ENCODE measurements at places on chromosomes 7 and 10. TPM values are rescaled to one million over a fixed set of nuclear protein-coding genes. Genes with fewer than 3 reads are reported as not detected.

DNA sequence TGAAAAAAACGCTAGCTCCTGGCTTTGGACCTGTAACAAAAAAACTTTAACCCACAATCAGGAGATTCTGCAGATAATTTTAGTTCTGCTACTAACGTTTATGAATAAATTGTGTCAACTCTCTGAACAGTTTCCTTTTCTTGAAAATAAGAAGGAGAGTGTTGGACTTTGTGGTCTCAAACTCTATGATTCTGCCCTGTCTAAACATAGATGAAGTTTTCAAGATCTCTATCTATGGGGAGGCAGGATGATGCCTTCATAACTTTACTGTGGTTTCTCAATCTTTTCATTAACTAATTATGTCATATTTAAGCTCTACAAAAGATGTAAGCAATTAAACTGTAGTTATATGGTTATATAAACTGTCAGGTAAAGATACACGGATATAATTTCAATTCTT is 162.0 kb downstream of the REEP3 start:
- peaks cover 34% of the 10 kb centered on the region for H3K27me3 ChIP-seq
- peaks cover 3% of the 10 kb centered on the region for H3K36me3 ChIP-seq
- no peak overlapping the region for H3K4me3 ChIP-seq
- no peak overlapping the region for H3K27ac ChIP-seq
- peaks cover 13% of the 10 kb centered on the region for H3K4me1 ChIP-seq
- DNase-seq, result no peak

- no peak overlapping the region for H3K4me3 ChIP-seq
- H3K27me3 ChIP-seq, result no peaks in the 10 kb centered on the region
- DNase-seq, result no peak
- H3K4me1 ChIP-seq, result no peaks in the 10 kb centered on the region
- no peak overlapping the region for H3K27ac ChIP-seq
- no peaks in the 10 kb centered on the region for H3K36me3 ChIP-seq
Measured at GRCh38 chr7:122556219-122556618, 142.7 kb downstream of the RNF133 start.

Gene ERV3-1
- 14.6 TPM for total RNA-seq

Gene CCL24
- not detected for total RNA-seq

Gene PALS2
- total RNA-seq, result 26.9 TPM

- no peak for DNase-seq
- no peaks in the 10 kb centered on the region for H3K36me3 ChIP-seq
- no peak overlapping the region for H3K4me3 ChIP-seq
- peaks cover 1% of the 10 kb centered on the region for H3K27me3 ChIP-seq
Measured at GRCh38 chr10:86967481-86967941, 771 bp upstream of the ADIRF start.

Gene PRSS37
- total RNA-seq, result not detected

Gene MYL10
- total RNA-seq, result not detected

DNA sequence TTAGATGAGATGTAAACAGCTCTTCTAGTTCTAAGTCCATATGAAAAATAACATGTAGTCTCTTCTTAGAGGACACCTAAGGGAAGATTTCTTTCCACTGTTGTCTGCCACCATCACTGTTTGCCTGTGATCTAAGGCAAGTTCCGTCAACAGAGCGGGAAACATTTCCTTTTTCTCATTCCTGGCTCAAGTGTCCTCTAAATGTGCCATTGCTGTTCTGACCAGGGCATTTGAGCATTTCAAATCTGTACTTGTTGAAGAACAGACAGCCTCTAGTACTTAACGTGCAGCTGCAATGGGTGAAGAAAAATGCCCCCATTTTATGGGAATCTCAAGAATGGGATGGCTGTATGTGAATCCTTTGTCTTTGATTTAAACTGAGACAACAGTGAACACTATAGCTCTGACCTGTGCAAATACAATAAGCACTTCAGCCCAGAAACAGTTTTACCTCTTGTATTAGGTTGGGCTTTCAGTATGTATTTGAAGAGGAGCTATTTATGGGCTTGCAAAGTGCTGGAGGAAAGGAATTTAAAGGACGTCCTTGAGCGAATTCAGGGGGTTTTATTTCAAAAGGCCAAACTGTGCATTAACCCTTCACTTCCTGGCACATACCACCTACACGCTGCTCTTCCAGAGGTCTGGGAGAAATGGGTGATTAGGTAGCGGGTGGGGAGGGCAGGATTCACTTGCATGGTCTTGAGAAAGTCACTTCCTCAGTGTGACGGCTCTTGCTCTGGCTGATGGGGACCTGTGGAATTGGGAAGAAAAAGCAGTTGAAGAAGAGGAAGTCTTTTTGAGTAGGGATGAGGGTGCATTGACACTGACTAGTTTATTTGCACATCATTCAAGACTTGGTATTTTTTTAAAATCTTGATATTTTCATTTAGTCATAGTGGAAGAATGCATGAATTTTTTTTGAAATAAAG is 66.1 kb downstream of the THNSL1 start:
- peaks cover 10% of the 10 kb centered on the region for H3K27me3 ChIP-seq
- H3K4me3 ChIP-seq, result no peak overlapping the region
- H3K4me1 ChIP-seq, result no peaks in the 10 kb centered on the region
- no peak overlapping the region for H3K27ac ChIP-seq
- no peaks in the 10 kb centered on the region for H3K36me3 ChIP-seq

DNA sequence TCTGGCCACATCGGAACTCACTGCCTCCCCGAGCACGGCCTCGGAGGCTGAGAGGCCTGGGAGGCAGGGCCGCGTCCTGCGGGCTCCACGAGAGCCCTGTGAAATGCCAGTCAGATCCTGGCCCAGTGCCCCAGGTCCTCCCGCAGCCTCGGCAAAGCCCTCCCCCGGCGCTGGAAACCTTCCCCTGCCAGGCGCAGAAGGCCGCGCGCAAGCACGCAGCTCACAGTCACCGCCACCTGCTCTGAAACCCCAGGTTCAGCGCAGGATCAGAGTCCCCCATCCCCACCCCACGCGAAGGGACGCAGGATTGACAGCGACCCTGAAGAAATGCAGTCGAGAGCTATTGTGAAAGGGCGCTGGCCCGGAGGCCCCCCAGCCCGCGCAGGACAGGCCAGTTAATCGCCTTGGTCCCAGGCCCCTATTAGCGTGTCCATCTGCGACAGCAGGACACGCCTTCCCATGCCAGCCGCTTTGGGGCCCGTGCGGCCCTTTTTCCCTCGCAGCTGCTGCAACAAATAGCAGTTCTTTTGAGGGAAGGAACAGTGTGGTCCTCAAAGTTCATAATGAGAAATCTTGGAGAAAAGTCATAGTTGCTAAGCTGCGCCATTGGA is 13.5 kb upstream of the EGFR start:
- no peak overlapping the region for H3K4me3 ChIP-seq
- DNase-seq, result no peak
- H3K27me3 ChIP-seq, result peaks cover 24% of the 10 kb centered on the region
- H3K4me1 ChIP-seq, result no peaks in the 10 kb centered on the region

- H3K4me1 ChIP-seq, result no peaks in the 10 kb centered on the region
- no peaks in the 10 kb centered on the region for H3K36me3 ChIP-seq
Measured at GRCh38 chr7:122166740-122167139, 22.7 kb upstream of the AASS start.

GRCh38 chr7:134593530-134594392 is 44.9 kb downstream of the AKR1B15 start:
- H3K36me3 ChIP-seq, result no peaks in the 10 kb centered on the region
- no peak overlapping the region for H3K4me3 ChIP-seq
- no peak overlapping the region for H3K27ac ChIP-seq
- no peaks in the 10 kb centered on the region for H3K4me1 ChIP-seq
- no peak for DNase-seq

DNA sequence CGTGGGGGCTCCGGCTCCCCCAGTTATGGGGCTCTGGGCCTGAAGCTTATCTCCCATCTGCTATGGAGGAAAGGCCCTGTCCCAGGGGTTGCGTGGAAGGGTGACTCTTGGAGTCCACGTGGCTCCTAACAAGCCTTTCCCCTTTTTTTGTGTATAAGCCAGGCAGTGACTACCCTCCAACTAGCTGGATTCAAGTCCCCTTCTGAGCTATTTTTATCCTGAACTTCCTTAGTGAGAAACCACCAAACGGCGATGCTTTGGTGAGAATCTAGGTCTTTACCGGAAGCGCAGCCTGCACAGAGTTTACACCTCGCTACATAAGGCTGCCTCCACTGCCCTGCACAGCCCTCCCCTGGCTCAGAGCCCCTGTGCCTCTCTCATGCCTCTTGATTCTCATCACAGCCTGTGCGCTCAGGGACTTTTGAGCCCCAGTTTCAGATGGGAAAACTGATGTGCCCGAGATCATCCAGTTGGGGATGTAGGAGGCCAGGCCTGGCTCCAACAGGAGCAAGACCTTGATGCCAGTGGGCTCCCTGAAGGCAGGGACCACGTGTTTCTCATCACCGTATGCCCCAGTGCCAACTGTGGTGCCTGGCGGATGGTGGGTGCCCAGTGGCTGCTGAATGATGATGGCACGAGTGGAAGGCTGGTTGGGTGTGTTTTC is 102.3 kb upstream of the PPIF start:
- H3K4me3 ChIP-seq, result peak overlapping the region; percentile 76
- peak; percentile 33 for DNase-seq
- peaks cover 3% of the 10 kb centered on the region for H3K36me3 ChIP-seq

DNA sequence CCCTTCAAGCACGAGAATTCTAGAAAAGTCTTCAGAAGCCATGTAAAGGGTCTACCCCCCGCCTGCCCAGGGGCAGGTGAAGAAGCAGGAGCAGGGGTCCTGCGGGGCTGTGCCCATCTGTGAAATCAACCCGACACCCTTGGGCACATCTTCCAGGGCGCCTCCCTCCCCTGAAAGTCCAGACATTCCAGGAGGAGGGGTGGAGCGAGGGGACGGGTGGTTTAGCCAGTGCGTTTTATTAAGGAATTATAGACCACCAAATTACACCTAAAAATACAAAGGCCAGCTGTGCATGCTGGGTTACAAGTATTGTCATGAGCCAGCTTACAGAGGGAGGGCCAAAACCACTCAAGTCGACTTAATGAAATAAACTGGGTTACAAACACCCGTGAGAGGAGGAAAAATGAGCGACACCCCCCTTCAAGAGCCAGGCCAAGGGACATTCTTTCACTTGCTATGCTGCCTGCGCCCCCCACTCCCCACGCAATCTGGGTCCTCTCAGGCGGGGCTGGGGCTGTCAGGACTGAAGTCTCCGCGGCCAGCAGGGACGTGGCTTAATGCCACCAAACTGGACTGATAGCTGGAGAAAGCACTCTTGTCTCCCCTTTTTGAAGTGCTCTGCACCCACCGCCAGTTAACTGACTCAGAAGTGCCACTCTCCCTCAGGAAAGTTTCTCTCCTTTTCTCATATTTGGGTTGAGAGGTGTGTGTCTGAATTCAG is 360.3 kb downstream of the FRMD4A start:
- H3K4me1 ChIP-seq, result peaks cover 20% of the 10 kb centered on the region
- no peak overlapping the region for H3K27ac ChIP-seq
- DNase-seq, result no peak
- peaks cover 11% of the 10 kb centered on the region for H3K27me3 ChIP-seq
- H3K36me3 ChIP-seq, result no peaks in the 10 kb centered on the region

GRCh38 chr7:74206589-74207120 is 3.2 kb upstream of the LAT2 start:
- H3K27ac ChIP-seq, result peak overlapping the region; percentile 84
- H3K36me3 ChIP-seq, result no peaks in the 10 kb centered on the region
- peak; percentile 87 for DNase-seq
- H3K4me3 ChIP-seq, result peak overlapping the region; percentile 67
- H3K27me3 ChIP-seq, result peaks cover 6% of the 10 kb centered on the region
- peaks cover 26% of the 10 kb centered on the region for H3K4me1 ChIP-seq

DNA sequence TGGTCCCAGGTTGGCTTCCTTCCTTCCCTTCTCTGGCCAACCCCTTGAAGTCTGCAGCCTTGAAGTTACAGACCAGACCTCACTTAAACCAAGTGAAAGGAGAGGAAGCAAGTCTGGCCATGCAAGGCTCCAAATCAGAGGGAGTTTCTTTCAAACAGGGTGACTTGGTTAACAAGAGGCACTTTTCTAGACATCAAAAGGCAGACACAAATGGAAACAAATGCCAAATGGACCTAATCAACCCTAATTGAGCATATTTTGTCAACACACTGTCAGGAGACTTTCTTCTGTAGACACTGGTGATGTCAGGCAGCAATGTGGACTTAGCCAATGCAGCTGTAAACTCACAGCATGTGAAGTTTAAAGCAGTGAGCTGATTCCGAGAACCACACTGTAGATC is 282.7 kb upstream of the FZD8 start:
- no peaks in the 10 kb centered on the region for H3K4me1 ChIP-seq
- no peaks in the 10 kb centered on the region for H3K36me3 ChIP-seq
- H3K27ac ChIP-seq, result no peak overlapping the region
- no peak for DNase-seq

Gene TMEM213
- total RNA-seq, result 0.39 TPM

Gene LRRC4
- total RNA-seq, result 0.53 TPM

- no peaks in the 10 kb centered on the region for H3K4me1 ChIP-seq
- H3K4me3 ChIP-seq, result no peak overlapping the region
- no peaks in the 10 kb centered on the region for H3K36me3 ChIP-seq
- no peak for DNase-seq
- H3K27me3 ChIP-seq, result no peaks in the 10 kb centered on the region
- no peak overlapping the region for H3K27ac ChIP-seq
Measured at GRCh38 chr7:77991656-77992055, 193.1 kb downstream of the PHTF2 start.

- no peaks in the 10 kb centered on the region for H3K36me3 ChIP-seq
- no peak overlapping the region for H3K4me3 ChIP-seq
- H3K27ac ChIP-seq, result no peak overlapping the region
- DNase-seq, result no peak
- H3K27me3 ChIP-seq, result no peaks in the 10 kb centered on the region
- H3K4me1 ChIP-seq, result peaks cover 12% of the 10 kb centered on the region
Measured at GRCh38 chr7:45980181-45980905, 59.3 kb upstream of the IGFBP3 start.

DNA sequence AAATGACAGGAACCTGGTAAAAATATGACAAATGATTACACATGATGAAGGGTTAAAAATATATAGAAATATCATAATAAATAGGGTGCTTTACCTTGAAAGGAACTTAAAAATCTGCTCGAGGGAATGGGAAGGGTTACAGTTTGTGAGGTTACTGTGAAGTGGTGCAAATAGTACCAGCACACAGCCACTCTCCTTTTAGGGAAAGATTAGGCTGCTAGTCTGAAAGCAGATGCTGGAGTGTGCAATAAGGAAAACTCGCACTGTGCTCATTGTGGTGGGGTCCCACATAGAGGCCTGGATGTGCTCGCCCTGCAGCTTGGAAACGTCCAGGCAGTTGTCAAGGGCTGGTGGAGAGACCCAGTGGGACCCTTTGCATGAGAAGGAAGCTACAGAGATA is 145.9 kb upstream of the TBX20 start:
- no peak for DNase-seq
- H3K27ac ChIP-seq, result no peak overlapping the region
- no peaks in the 10 kb centered on the region for H3K36me3 ChIP-seq
- no peaks in the 10 kb centered on the region for H3K4me1 ChIP-seq
- no peak overlapping the region for H3K4me3 ChIP-seq

GRCh38 chr7:138865843-138866242 is 67.8 kb upstream of the ATP6V0A4 start:
- peaks cover 22% of the 10 kb centered on the region for H3K4me1 ChIP-seq
- H3K27me3 ChIP-seq, result no peaks in the 10 kb centered on the region
- no peak overlapping the region for H3K4me3 ChIP-seq
- peaks cover 2% of the 10 kb centered on the region for H3K36me3 ChIP-seq

Gene LAMTOR4
- 130 TPM for total RNA-seq

Measured in activated T-cell treated with anti-CD3 and anti-CD28 coated beads, Interleukin-2, amount 50 U/mL, for 72 hours (primary cell).